A172 (cell line): ENCODE measurements at places on chromosomes 7 and 10.

GRCh38 chr7:44574287-44574872 is 672 bp upstream of the DDX56 start:
- DNase-seq = no peak

- no peak for DNase-seq
Measured at GRCh38 chr7:142437741-142438140, 179.9 kb upstream of the PRSS58 start.

- no peak for DNase-seq
Measured at GRCh38 chr10:19451937-19452336, 364.3 kb upstream of the PLXDC2 start.

GRCh38 chr10:34205452-34205851 is 609.6 kb downstream of the PARD3 start:
- no peak for DNase-seq

- DNase-seq = peak; percentile 85
Measured at GRCh38 chr7:116802746-116803152, 59.6 kb upstream of the CAPZA2 start.

- no peak for DNase-seq
Measured at GRCh38 chr10:35046074-35046473, 44.1 kb downstream of the CUL2 start.

- no peak for DNase-seq
Measured at GRCh38 chr10:122348935-122349361, 25.6 kb upstream of the PLEKHA1 start.

- no peak for DNase-seq
Measured at GRCh38 chr10:609868-610545, 79.5 kb downstream of the DIP2C start.

GRCh38 chr7:28069807-28070206 is 110.8 kb downstream of the JAZF1 start:
- DNase-seq = no peak

DNA sequence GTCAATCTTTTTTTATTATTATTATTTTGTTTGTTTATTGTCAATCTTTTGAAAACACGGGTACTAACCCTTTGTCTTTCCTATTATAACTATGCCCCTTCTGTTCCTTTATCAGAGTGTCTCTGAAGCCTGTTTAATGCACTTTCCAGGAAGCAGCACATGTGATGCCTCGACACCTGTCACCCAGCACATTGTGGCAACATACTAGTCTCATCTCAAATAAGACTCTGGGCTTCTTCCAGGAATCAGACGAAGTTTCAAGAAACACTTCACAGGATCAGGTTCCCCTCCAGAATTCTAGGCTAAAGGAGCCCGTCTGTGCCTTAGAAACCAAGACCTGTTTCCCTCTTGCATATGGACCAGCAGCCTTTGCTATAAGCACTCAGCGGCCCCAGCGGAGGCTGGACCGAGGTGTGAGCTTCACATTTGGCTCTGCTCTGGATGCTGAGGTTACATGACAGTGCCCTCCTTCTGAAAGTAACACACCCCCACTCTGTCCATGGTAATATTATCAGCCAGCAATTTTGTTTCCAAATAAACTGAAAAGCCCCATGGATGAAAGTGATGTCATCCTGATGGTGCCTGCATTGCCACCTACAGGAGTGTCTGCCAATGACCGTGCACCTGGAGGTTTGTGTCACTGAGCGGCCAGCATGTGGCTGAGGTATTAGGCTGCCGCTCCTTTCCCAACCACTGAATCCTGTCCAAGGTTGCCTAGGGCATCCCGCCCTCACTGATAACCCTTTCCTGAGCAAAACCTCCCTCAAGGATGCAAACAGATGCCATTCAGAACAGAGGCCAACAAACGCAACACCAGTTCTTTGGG is 38.1 kb downstream of the MKI67 start:
- no peak for DNase-seq

DNA sequence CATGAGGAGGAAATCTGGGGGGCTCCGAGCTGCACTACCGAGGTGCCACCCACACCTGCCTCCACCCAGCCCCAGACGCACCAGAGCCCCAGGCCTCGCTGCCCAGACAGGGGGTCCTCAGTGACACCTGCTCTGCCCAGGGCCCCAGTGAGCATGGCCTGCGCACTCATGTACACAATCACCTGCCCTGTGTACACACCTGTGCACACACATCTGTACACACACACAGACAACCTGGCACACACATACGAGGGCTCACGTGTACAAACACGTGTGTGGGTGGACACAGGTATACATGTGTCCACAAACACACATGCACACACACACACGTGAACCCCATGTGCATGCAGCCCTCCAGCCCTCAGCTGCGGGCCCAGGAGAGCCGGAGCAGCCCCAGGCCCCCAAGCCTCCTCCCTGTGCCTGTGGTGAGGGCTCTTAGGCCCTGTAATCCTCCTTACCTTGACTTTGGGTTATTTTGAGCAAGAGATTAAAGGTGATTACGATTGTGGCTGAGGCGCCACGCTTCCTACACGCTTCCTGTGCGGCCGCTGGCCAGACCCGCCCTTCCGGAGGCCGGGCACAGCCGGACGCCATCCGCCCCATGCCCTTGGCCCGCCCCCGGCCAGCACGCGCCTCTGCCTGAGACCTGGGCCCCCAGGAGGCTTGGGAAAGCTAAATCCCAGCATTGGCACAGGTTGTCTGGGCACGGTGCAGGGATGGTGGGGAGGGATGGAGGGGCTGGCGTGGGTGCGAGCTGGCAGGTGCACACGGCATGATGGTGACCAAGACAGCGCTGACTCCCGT is 71.9 kb downstream of the ELFN1 start:
- no peak for DNase-seq

DNA sequence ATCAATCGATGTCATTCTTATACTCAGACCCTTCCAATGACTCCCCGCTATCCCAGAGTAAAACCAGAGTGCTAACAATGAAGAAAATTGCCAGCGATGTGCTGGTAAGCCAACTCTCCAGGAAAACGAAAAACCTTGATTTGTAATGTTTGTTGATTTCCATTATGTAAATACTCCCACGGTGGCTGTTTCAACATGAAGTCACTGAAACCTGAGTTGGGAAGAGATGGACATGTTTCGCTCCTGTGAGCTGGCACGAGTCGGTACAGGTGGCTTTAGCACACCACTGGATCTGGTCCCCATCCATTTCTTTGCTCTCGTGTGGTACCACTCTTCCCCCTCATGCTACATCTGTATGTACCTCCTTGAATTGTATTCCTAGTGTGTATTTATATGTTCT is 52.9 kb downstream of the AP3M1 start:
- no peak for DNase-seq
